ENCODE measurements at places on chromosomes 3 and 15. TPM values are rescaled to one million over a fixed set of nuclear protein-coding genes. Genes with fewer than 3 reads are reported as not detected.

EPHA3 gene
- 0.15 TPM for total RNA-seq

B3GALNT1 gene
- 23.2 TPM for total RNA-seq

NTRK3 gene
- total RNA-seq, result not detected

KLHL25 gene
- 3.0 TPM for total RNA-seq

PLA1A gene
- not detected for total RNA-seq

MESP2 gene
- total RNA-seq, result 1.3 TPM

SCN11A gene
- not detected for total RNA-seq

ARNT2 gene
- 8.4 TPM for total RNA-seq

VEPH1 gene
- total RNA-seq, result 25.9 TPM

TBC1D5 gene
- total RNA-seq, result 33.3 TPM

RPL35A gene
- total RNA-seq, result 1,086 TPM

C3orf70 gene
- 0.50 TPM for total RNA-seq

NANOGP8 gene
- not detected for total RNA-seq

GOLGA6A gene
- not detected for total RNA-seq

GOLGA8S gene
- total RNA-seq, result not detected

SLC25A20 gene
- total RNA-seq, result 9.8 TPM

SPATA16 gene
- total RNA-seq, result not detected

THPO gene
- total RNA-seq, result not detected

SCG5 gene
- total RNA-seq, result 16.3 TPM

ZDHHC19 gene
- total RNA-seq, result not detected

DPPA2 gene
- total RNA-seq, result not detected

CHRM5 gene
- total RNA-seq, result not detected

JAGN1 gene
- total RNA-seq, result 54.7 TPM

PIF1 gene
- total RNA-seq, result 22.0 TPM

GPR27 gene
- not detected for total RNA-seq

PLA2G4D gene
- total RNA-seq, result not detected

PCOLCE2 gene
- 1.5 TPM for total RNA-seq

HCLS1 gene
- total RNA-seq, result 1.2 TPM

PYDC2 gene
- not detected for total RNA-seq

TUSC7 gene
- not detected for total RNA-seq
